ENCODE measurements at places on chromosomes 1 and 21. TPM values are rescaled to one million over a fixed set of nuclear protein-coding genes. Genes with fewer than 3 reads are reported as not detected.

Gene MEX3A
- total RNA-seq = under 0.01 TPM

Gene KRTAP20-1
- not detected for total RNA-seq

GRCh38 chr1:244665771-244666217, 12.9 kb downstream of the DESI2 start:
- H3K27ac ChIP-seq = no peak overlapping the region
- H3K36me3 ChIP-seq = no peaks in the 10 kb centered on the region
- H3K4me3 ChIP-seq = no peak overlapping the region
- H3K27me3 ChIP-seq = no peaks in the 10 kb centered on the region
- no peak for DNase-seq

- H3K27me3 ChIP-seq = no peaks in the 10 kb centered on the region
- no peaks in the 10 kb centered on the region for H3K4me1 ChIP-seq
- no peaks in the 10 kb centered on the region for H3K36me3 ChIP-seq
- no peak overlapping the region for H3K27ac ChIP-seq
Observed at GRCh38 chr1:85484264-85484663, 19.3 kb upstream of the DDAH1 start.

- no peak overlapping the region for H3K27ac ChIP-seq
- no peaks in the 10 kb centered on the region for H3K27me3 ChIP-seq
- no peak for DNase-seq
- H3K4me1 ChIP-seq = no peaks in the 10 kb centered on the region
Observed at GRCh38 chr1:172979828-172980227, 70.9 kb downstream of the TNFSF18 start.
